ENCODE measurements at places on chromosomes 1 and 21. TPM values are rescaled to one million over a fixed set of nuclear protein-coding genes. Genes with fewer than 3 reads are reported as not detected.

Gene SCYL3
- total RNA-seq, result 6.5 TPM

Gene LCE1A
- total RNA-seq, result not detected

Gene LCE2C
- total RNA-seq, result not detected

Gene ZMYND12
- total RNA-seq, result 3.4 TPM

Gene STUM
- total RNA-seq, result 0.43 TPM

Gene SPRR3
- not detected for total RNA-seq

Gene PEAR1
- total RNA-seq, result 7.9 TPM

GRCh38 chr1:92536980-92537884 is 50.5 kb upstream of the GFI1 start:
- no peaks in the 10 kb centered on the region for H3K27me3 ChIP-seq
- no peak for DNase-seq
- no peaks in the 10 kb centered on the region for H3K4me1 ChIP-seq
- no peak overlapping the region for H3K4me3 ChIP-seq
- H3K27ac ChIP-seq, result no peak overlapping the region

DNA sequence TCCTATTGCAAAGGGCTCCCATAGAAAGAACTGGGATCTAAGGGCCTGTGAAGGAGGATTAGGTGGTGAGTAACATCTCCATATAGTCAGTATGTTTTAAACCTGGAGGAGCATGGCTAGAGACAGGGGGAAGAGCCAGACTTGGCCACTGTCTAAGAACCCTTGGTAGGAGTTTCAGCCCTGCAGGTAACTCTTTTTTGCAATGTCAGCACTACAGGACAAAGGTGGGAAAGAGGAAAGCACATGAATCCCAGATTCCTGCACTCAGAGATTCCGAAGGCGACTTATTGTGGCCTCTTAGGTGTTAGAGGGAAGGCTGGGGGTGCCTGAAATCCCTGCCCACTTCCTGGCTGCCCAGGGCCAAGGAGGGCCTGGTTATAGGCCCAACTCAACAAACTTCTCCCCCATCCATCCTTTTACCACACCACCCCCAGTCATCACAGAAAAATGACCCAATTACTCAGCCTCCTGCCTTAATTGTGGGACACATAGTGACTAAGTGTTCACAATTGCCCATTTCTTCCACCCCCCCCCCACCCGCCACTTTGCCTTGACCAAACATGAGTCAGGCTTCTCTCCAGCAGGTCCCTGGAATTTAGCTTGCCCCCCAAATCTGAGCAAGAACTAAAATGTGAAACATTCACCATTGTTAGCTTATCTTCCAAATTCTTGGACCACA is 1.9 kb upstream of the NTNG1 start:
- no peak overlapping the region for H3K27ac ChIP-seq
- peaks cover 11% of the 10 kb centered on the region for H3K27me3 ChIP-seq
- H3K36me3 ChIP-seq, result no peaks in the 10 kb centered on the region
- no peak overlapping the region for H3K4me3 ChIP-seq
- H3K4me1 ChIP-seq, result peaks cover 21% of the 10 kb centered on the region
- DNase-seq, result no peak

- no peaks in the 10 kb centered on the region for H3K27me3 ChIP-seq
- H3K27ac ChIP-seq, result no peak overlapping the region
- no peaks in the 10 kb centered on the region for H3K4me1 ChIP-seq
- H3K36me3 ChIP-seq, result no peaks in the 10 kb centered on the region
These were observed 68.2 kb downstream of the FOXD2 start for GRCh38 chr1:47506053-47506452.

GRCh38 chr1:246583448-246584185 is 17.4 kb downstream of the CNST start:
- H3K27me3 ChIP-seq, result no peaks in the 10 kb centered on the region
- H3K36me3 ChIP-seq, result no peaks in the 10 kb centered on the region
- no peaks in the 10 kb centered on the region for H3K4me1 ChIP-seq

- H3K4me1 ChIP-seq, result no peaks in the 10 kb centered on the region
- H3K27ac ChIP-seq, result no peak overlapping the region
- no peak for DNase-seq
- no peaks in the 10 kb centered on the region for H3K27me3 ChIP-seq
- peaks cover 45% of the 10 kb centered on the region for H3K36me3 ChIP-seq
These were observed 8.0 kb downstream of the RNPEP start for GRCh38 chr1:201990427-201990826.

DNA sequence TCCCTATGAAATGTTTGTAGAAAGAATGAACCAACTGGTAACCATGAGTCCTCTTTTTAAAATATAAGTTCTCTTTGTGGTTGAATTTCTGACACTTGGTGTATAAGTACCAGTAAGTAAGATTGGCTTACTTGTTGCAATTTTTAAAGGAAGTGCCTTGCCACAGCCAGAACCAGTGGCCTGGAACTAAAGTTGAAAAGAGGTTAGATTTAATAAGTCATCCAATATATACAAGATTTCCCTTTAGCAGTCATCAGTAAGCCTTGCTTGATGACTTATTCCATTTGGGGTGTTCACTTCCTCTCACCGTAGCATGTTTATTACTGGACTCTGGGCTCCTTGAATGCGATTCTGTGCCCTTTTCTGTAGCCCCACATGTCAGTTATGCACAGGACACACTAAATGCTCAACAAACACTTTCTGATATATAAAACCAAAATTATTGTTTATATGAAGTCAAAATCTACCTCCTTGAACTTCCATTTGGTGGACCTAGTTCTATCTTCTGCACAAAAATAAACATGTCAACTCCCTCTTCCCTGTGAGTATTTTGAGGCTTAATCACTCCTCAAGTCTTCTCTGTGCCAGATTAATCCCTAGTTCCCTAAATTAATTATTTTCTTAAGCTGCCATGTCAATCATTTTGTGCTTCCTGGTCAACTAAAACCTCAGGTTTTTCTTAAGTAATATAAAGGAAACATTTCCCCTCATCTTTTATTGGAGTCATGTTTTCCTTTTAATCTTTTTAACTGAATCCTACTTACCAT is 218.1 kb downstream of the ST6GALNAC3 start:
- H3K4me1 ChIP-seq, result no peaks in the 10 kb centered on the region
- no peaks in the 10 kb centered on the region for H3K36me3 ChIP-seq
- no peaks in the 10 kb centered on the region for H3K27me3 ChIP-seq
- no peak overlapping the region for H3K4me3 ChIP-seq

DNA sequence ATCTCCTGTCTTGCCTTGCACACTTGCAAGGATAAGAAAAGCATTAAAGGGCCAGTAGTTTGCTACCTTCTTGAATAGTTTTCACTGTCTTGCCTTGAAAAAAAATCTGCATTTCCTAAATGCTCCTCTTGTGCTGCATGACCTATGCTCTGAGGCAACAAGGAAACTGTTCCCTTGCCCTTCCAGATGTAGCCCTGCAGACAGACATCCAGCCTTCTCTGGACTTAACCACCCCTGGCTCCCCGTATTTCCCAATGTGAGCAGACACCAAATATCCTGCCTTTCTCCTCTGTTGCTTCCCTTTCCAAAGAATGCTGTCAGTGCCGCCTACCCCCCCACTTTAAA is 177.6 kb downstream of the GABPA start:
- no peak overlapping the region for H3K4me3 ChIP-seq
- H3K27ac ChIP-seq, result no peak overlapping the region
- peaks cover 24% of the 10 kb centered on the region for H3K4me1 ChIP-seq
- H3K36me3 ChIP-seq, result no peaks in the 10 kb centered on the region
- no peaks in the 10 kb centered on the region for H3K27me3 ChIP-seq
- no peak for DNase-seq

GRCh38 chr1:62407398-62408009 is 29.3 kb upstream of the USP1 start:
- no peak overlapping the region for H3K27ac ChIP-seq
- H3K4me1 ChIP-seq, result no peaks in the 10 kb centered on the region
- no peaks in the 10 kb centered on the region for H3K27me3 ChIP-seq

DNA sequence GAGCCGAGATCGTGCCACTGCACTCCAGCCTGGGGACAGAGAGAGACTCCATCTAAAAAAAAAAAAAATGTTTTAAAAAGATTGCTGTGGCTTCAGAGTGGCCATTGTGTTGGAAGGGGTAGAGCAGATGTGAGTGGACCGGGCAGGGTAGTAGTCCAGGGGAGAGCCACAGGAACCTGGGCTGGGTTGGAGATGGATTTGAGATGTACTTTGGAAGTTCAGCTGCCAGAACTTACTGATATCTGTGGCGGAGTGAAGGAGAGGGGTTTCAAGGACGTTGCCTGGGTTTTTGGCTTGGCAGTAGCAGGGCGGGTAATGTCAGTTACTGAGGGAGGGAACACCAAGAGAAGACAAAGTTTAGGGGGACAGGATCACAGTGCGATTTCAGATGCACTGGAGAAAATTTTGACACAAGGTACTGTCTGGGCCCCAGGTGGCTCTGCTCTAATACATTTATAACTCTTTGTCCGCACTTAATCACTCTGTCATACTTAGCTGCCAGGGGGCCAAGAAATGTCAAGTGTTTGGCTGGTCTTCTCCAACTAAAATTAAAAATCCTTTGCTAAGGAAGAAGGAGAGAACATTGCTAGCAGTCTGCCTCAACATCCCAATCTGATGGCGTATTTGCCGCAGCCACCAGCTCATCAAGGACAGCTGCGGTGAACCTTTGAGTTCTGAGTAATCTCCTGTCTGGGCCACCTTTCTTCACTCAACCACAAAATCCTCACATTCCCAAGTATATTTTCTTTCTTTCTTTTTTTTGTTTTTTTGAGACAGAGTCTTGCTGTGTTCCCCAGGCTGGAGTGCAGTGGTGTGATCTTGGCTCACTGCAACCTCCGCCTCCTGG is 9.6 kb downstream of the EPHX1 start:
- DNase-seq, result no peak
- no peaks in the 10 kb centered on the region for H3K4me1 ChIP-seq
- peak overlapping the region; percentile 52 for H3K27ac ChIP-seq

DNA sequence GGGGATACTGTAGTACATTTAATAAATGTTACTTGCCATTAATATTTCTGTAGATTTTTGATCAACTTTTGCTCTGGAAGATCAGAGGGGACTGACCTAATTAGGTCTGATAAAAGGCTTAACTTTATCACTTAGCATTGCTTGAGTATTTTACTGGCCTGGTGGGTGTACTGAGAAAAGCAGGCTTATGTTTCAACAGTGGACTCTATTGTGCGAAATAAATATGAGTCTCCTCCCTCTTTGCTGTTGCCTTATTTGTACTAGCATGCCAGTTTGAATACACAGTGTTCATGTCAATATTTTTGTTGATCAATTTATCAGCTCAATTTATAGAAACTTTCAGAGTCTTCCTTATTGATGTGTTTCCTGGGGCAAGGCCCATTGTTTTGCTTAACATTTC is 49.1 kb downstream of the EBNA1BP2 start:
- no peaks in the 10 kb centered on the region for H3K36me3 ChIP-seq
- H3K27me3 ChIP-seq, result no peaks in the 10 kb centered on the region
- no peak overlapping the region for H3K27ac ChIP-seq
- no peaks in the 10 kb centered on the region for H3K4me1 ChIP-seq
- no peak overlapping the region for H3K4me3 ChIP-seq
- DNase-seq, result no peak

Measured in right atrium auricular region (tissue), 2 donors.